Tongue (tissue), 3 donors: ENCODE measurements at places on chromosomes 7 and 10. TPM values are rescaled to one million over a fixed set of nuclear protein-coding genes. Genes with fewer than 3 reads are reported as not detected.

- DNase-seq, result no peak
These were observed 120.3 kb upstream of the PTPRZ1 start for GRCh38 chr7:121752706-121753105.

- DNase-seq, result peak; percentile 69
These were observed 25.7 kb upstream of the FAM180A start for GRCh38 chr7:135774284-135774683.

DNA sequence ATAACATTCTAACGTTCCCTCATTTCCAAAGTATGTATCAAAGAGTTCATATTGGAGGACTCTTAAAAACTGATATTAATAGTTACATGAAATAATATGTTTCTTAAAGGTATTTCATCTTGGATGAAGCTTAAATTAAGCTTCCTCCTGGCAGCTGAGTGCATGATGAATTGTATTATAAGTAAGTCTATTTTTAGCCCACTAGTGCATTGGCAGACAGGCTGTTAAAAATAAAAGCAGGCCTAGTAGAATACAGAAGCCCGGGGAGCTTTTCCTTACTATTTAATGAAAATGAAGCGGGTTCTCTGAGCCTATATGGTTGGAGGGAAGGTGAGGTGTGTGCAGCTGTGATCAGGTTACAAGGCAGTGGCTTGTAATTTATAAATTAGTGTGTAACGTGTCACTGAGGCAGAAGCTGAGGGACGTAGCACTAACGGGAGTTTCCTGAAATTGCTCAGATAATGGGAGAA is 130.7 kb upstream of the KMT2E start:
- peak; percentile 48 for DNase-seq

DNA sequence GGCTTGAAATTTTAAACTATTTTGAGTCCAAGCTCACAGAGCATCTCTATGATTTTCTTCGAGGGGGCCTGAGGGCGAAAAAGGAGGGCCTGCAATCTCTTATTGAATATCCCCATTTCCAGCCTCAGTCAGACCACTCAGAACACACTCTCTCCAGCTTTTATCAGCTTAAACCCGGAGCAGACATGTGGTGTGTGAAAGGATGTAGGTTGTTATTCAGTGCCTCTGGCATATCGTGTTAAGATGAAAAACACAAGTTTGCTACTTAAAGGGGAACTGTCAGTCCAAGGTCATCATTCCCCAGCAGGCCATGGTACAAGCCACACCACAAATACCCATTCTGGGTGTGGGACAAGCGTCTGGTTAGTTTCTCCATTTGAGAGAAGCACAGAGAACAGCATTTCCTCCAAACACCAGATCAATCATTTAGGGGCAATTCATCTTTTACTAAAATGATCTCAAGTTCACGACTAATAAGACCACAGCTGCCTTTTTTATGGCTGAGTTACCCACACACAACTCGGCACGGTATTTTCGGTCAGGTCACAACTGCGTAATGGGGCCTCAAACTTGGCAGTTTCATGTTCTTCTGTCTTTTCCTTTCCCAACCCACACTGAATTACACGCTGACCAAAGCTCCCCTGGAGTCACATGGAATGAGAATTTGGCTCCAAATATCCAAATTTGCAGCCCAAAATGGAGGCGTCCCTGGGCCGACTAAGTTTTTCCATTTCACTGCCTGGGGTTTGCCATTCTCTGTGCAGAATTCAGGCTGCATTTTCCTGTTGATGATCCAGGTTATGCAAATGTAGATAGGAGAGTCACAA is 188.4 kb downstream of the SEM1 start:
- DNase-seq, result peak; percentile 25

DNA sequence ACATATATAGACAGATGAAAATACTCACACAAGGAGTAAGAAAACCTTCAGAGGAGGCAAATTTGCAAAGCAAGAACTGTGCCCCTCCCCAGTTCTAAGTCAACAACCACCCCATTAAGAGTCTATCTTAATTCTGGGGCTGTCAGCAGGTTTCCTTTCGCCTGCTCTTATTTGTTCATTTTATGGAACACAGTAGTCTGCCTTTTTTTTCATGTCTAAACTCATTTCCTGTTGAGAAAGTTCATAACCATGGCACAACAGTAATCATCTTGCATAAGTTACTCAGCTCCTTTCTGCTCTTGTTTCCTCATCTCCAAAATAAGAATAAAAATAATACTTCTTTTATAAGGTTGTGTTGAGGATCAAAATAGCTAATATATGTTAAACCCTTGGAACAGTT is 25.8 kb upstream of the AMPH start:
- DNase-seq, result no peak

DNA sequence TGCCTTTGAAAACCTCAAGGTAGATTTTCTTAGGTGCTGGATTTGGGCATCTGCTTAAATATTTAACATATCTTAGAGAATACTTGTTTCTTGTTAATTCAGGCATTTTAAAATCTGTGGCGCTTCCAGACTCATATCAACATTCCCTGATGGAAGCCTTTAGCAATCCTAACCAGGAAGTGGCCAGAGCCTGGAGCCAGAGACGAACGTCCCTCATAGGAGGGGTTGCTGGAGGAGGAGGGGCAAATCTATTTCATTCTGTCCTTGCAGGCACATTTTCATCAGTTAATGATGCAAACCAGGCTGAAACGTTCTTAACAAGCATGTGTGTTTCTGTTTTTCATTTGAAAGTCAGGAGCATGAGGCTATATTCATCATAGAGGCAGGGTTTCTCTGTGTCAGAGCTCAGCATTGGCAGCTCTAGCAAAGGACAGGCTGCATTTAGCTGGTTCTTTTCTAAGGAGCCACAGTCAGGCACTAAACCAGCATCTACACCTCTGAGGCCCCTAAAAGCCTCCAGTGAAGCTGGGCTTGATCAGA is 17.8 kb upstream of the IFIT2 start:
- DNase-seq, result peak; percentile 74

GRCh38 chr7:115352375-115352774 is 430.5 kb downstream of the MDFIC start:
- no peak for DNase-seq

GRCh38 chr7:4003503-4003902 is 678.6 kb upstream of the FOXK1 start:
- no peak for DNase-seq

- no peak for DNase-seq
These were observed 84.2 kb upstream of the IKZF1 start for GRCh38 chr7:50220273-50220672.

DNA sequence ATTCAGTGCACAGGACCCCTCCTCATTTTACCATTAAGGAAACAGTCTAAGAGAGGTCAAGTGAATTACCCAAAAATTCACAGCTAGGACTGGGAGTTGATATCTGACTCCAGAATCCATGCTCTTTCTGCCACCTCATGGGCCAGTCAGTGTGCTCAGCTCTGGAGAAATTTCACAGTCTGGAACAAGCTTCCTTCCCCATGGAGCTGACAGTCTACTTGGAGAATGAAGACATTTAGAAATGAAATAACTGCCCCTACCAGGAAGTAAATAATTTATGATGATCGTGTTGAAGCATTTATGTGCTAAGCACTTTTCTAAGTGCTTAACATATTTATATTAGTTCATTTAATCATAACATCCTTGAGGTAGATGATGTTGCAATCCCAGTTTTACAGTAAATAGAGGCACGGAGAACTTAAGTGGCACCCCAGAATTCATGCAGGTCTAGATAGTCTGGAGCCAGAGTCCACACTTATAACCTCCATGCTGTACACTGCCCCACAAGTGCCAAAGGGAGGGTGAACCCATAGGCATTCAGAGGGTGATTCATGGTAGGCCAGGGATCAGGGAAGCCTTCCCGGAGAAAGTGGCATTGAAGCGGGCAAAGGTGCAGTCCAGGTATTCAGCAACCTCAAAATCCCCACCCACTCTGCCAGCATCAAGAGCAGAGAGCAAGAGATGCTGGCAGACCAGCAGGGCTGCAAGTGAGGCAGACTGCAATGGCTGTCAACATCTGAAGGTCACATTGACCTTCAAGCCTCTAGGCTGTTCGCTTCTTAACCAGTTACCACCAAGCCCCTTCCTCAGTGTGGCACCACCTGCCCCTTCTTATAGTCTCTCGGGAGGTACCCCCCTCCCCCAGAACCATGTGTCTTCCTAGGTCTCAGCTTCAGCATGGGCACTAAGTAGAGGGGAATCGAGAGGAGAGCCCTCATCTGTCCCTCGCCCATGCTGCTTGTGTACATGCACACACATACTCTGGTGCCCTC is 38.4 kb upstream of the LRRC4 start:
- DNase-seq, result no peak

GRCh38 chr7:149385195-149385950 is 75.5 kb downstream of the ZNF777 start:
- DNase-seq, result peak; percentile 5

DNA sequence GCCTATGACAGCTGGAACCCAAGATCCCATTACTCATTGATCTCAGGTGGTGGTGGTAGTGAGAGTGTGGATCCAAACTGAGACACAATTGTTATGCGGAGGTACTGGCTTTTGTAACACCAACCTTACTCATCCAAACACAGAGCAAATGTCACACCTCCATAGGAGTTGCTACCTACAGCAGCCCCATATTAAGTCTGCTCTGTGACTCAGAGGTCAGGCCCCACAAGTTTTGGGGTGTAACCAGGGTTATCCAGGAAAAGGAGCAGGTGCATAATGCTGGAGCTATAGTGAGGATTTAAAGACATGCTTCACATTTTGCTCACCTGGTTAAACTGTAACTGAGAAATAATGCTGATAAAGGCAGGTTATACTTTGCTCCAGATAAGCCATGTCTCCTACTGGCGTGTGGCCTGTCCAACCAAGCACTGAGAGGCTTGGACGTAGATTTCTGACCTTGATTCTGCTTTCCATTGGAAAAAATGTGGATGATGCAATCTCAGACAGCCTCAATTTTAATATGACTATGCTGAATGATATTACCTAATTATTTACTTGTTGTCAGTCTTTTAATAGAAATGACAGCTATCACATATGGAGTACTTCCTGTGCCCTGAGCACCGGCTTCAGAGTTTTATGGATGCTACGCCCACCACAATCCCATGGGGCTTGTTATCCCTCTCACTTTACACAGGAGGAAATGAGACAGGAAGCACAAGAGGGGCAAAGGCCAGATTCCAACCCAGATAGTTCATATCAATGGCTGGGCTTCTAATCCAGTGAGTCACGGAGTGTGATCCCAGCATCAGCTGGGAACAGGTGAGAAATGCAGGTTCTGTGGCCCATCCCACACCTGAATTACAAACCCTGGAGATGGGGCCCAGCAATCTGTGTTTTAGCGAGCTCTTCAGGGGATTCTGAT is 181.3 kb downstream of the CHN2 start:
- DNase-seq, result no peak

DNA sequence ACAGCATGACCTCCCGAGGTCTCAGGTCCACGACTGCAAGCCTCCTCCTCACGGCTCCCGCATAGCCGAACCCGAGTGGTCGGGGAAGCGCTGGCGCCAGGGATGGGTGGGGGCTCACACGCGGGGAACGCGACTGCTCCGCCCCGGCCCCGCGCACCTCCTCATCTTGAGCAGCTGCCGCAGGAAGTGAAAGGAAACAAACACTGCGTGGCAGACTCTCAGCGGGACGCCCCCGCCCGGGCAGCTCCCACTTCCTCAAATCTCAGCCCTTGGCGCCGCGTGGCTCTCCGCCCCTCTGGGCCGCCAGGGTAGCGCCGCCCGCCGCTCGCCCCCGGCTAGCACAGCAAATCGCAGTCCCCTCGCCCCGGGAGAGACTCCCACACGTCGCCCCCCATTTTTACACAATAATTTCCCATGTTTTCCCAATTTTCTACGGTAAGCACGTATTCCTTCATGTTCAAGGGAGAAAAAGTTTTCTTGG is at the start of gene TMEM243:
TSS of gene TMEM243 (minus strand) at position 188 of the 481 bp plus-strand sequence. CDS start 229 bp downstream, outside the sequence.
- peak; percentile 82 for DNase-seq

DNA sequence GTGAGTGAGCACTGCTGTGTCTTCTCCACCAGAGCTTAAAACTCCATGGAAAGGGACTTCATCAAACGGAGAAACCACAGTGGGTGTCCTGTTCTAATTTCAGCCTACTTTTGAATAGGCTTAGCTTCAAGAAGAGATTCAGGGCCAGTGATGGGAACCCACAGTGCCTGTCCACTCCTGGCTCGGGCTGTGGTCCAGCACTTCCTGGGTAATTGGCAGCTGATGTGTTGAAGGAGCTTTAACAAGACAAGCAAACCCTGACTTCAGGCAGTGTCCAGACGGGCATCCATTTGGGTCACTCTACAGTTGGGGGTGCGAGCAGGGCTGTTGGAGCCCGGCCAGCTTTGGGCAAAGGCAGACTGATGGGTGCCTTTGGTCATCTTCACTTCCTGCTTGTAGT is 14.5 kb downstream of the VWC2 start:
- no peak for DNase-seq

- DNase-seq, result no peak
These were observed 98.6 kb downstream of the LANCL2 start for GRCh38 chr7:55463686-55464262.

The TMEM139 gene
- 0.51 TPM for total RNA-seq

The SPAM1 gene
- total RNA-seq, result not detected

The CHRM2 gene
- total RNA-seq, result 1.0 TPM
